ENCODE measurements at places on chromosomes 2 and 18.

- DNase-seq = no peak
Measured at GRCh38 chr2:176612736-176613135, 343.5 kb downstream of the MTX2 start.

GRCh38 chr2:23235292-23235691 lies 149.7 kb upstream of the KLHL29 start:
- no peak for DNase-seq

- no peak for DNase-seq
Measured at GRCh38 chr2:83650898-83651297, 808.2 kb downstream of the SUCLG1 start.

DNA sequence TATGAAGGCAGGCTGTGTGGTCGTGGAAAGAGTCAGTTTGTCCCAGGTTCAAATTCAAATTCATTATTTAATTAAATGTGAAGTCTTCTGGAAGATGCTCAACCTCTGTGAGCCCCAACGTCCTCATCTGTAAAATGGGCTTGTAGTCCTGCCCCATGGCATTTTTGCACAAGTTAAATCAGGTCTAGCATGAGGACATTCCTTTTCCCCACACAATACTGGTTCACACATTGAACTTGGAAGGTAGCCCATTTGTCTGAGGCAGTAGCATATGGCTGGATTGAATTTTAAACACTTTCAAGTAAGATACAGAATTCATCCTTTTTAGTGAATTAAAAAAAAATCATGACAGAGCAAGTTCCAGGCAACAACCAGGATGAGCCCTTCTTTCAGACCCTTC lies 665.4 kb upstream of the HS6ST1 start:
- DNase-seq = no peak

GRCh38 chr18:54140641-54141040 lies 83.8 kb downstream of the MBD2 start:
- DNase-seq = no peak

DNA sequence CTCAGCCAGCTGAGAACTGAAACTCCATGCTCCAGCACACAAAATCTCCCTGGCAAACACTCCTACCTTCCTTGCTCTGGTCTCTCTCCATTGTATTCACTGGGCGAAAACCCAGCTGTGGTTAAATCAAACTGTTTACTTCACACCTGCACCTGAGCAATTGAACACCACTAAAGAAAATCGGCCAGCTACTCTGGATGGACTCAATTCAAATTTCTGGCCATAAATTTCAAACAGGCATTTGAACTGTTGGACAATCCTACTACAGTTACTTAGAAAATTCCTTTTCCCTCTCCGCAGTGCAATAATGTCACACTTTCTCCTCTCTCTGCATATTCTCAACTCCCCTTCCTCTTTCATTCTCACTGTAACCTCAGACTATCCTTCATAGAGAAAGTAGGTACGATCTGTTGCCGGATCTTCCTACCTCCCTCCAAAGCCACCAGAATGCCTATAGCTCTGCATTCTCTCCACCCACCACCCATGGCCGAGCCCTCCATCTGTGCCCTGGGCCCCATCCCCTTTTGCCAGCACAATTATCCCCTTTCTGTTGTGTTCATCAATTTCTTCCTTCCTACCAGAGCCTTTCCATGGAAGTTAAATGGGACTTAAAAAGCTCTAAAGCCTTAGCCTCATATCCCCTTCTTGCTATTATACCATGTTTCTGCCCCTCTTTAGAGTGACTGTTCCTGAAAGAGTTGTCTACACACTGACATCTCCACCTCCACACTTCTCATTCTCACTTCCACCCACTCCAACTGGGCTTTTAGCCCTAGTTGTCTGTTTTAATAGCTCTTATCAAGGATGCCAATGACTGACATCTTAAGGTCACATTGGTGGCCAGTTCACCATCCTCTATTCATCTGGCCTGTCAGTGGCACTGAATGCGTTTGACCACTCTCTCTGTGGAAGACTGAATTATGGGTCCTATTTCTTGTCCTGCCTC lies 127.5 kb upstream of the SLC1A4 start:
- DNase-seq = no peak

GRCh38 chr18:71597219-71597618 lies 946.9 kb downstream of the CBLN2 start:
- no peak for DNase-seq

All from NCI-H526 (cell line).